ENCODE measurements at places on chromosomes 13 and 19. TPM values are rescaled to one million over a fixed set of nuclear protein-coding genes. Genes with fewer than 3 reads are reported as not detected.

- H3K27me3 ChIP-seq, result no peaks in the 10 kb centered on the region
- H3K4me3 ChIP-seq, result no peak overlapping the region
- H3K27ac ChIP-seq, result no peak overlapping the region
- DNase-seq, result no peak
- 0 out of 2 replicates have a peak, but pooled peaks cover 4% of the 10 kb centered on the region for H3K4me1 ChIP-seq
- H3K36me3 ChIP-seq, result peaks cover 46% of the 10 kb centered on the region
Observed at GRCh38 chr19:52948025-52948770, 14.5 kb downstream of the ZNF816 start.

DNA sequence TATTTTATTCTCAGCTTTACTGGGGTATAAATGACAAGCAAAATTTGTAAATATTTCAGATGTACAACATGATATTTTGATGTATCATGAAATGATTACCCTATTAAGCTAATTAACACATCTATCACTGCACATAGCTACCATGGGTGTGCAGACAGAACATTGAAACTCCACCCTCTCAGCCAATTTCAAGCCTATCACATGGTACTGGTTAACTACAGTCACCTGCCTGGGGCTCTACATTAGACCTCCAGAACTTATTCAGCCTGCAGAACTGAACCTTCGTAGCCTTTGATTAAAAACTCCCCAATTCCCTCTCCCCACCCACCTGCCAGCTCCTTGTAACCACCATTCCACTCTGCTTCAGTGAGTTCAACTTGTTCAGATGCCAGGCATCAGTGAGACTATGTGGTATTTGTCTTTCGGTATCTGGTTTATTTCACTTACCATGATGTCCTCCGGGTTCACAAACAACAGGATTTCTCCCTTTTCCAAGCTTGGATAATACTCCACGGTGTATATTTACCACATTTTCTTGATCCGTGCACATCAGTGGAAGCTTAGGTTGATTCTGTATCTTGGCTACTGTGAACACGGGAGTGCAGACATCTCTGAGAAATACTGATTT is 19.2 kb downstream of the RAB20 start:
- H3K27ac ChIP-seq, result no peak overlapping the region
- H3K4me1 ChIP-seq, result peaks cover 17% of the 10 kb centered on the region
- no peak for DNase-seq

The PTH2 gene
- total RNA-seq, result not detected

The KCTD15 gene
- total RNA-seq, result 42.0 TPM

The HCST gene
- not detected for total RNA-seq

The DDX39A gene
- 180 TPM for total RNA-seq

DNA sequence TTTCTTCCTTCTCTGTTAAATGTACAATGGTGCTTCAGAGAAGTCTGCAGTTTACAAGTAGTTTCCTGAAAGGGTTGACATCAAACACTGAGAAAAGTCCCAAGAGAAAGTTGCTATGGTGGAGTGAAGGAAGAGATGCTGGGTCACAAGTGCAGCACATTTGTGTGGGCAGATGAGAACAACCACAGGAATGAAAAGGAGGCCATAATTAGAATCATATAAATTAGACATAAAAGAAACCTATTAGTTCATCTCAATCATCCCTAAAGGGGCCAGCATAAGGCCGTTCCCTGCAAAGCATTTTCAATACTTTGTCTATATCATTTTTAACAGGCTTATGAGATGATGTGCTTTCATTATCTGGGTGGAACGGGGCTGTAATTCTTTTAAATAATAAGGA is 359.2 kb downstream of the IRS2 start:
- H3K4me3 ChIP-seq, result no peak overlapping the region
- DNase-seq, result no peak
- H3K27ac ChIP-seq, result no peak overlapping the region
- H3K36me3 ChIP-seq, result no peaks in the 10 kb centered on the region

DNA sequence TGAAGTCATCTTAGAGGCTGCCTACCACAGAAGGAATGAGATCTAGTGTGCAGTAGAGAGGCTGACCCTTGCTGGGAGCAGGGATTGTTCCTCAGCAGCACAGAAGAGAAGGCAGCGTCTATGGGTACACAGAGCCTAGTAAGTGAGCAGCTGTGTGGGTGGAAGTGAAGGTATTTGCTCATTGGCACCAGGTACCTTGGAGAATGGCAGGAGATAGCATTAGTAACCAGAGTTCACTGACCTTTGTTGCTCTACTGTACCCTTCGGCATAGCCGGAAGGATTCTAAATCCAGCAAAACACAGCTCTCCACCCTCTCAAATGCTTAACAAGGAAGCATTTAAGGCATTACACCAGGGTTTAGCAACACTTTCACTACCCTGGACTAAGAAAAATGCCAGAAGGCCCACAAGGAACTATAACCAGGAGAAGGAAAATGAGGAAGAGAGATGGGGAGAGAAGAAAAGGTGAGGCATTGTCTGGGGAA is 12.3 kb downstream of the SOX21 start:
- H3K27ac ChIP-seq, result no peak overlapping the region
- no peaks in the 10 kb centered on the region for H3K27me3 ChIP-seq
- H3K4me1 ChIP-seq, result no peaks in the 10 kb centered on the region
- no peaks in the 10 kb centered on the region for H3K36me3 ChIP-seq

The ZGLP1 gene
- 2.1 TPM for total RNA-seq

DNA sequence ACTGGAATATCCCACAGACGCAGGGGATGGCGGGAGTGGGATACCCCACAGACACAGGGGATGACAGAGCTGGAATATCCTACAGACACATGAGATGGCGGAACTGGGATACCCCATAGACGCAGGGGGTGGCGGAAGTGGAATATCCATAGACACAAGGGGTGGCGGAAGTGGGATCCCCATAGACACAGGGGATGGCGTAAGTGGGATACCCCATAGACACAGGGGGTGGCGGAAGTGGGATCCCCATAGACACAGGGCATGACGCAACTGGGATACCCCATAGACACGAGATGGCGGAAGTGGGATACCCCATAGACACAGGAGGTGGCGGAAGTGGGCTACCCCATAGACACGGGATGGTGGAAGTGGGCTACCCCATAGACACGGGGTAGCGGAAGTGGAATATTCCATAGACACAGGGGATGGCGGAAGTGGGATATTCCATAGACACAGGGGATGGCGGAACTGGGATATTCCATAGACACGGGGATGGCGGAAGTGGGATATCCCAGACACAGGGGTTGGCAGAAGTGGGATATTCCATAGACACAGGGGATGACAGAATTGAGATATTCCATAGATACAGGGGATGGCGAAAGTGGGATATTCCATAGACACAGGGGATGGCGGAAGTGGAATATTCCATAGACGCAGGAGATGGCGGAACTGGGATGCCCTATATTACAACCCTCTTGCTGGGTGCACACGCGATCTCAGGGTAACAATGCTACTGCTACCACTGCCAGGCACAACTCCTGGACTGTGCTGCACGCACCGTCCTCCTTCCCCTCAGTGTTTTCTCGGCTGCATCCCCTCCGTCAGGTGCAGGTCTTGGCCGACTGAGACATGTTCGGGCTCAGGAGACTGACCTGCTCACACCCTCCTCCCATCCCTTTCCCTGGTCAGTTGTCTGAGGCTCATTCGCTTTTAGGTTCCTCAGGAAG is 28.1 kb downstream of the ZNF787 start:
- H3K27ac ChIP-seq, result no peak overlapping the region
- H3K27me3 ChIP-seq, result no peaks in the 10 kb centered on the region
- no peak for DNase-seq
- no peaks in the 10 kb centered on the region for H3K4me1 ChIP-seq
- H3K36me3 ChIP-seq, result peaks cover 54% of the 10 kb centered on the region

The KLK10 gene
- total RNA-seq, result not detected

The CD33 gene
- total RNA-seq, result 0.35 TPM

DNA sequence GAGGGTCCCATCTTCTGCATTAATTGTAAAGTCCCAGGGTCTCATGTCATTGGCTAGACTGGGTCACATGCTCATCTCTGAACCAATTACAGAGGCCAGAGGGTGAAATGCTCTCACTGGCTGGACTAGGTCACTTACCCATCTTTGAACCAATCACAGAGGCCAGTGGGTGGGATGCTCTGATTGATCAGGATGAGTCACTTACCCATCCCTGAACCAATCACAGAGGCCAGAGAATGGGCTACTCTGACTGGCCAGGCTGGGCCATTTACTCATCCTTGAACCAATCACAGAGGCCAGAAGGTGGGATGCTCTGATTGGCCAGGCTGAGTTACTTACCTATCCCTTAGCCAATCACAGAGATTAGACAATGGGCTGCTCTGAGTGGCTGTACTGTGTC is 5.3 kb downstream of the MISP start:
- peak; percentile 55 for DNase-seq
- peaks cover 17% of the 10 kb centered on the region for H3K4me1 ChIP-seq
- H3K36me3 ChIP-seq, result no peaks in the 10 kb centered on the region
- no peaks in the 10 kb centered on the region for H3K27me3 ChIP-seq

DNA sequence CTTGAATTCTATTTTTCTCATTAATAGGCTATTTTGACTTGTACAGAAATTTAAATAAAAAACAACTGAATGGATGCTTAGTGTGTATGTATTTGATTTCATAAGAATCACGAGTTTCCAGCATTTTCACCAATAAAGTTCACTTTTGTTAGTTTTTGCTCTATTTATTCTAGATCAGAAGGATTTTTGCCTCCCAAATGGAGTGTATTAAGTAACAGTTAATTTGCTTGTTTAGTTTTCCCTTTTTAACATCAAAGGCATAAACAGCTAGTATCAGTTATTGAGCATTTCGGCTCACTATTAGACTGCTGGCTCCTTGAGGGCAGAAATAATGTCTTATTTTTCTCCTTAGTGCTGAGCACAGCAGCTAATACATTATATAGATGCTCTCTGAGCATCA is 414.1 kb downstream of the FGF9 start:
- no peak overlapping the region for H3K4me3 ChIP-seq
- H3K4me1 ChIP-seq, result no peaks in the 10 kb centered on the region
- no peaks in the 10 kb centered on the region for H3K36me3 ChIP-seq

GRCh38 chr13:109401891-109402290 is 384.5 kb downstream of the IRS2 start:
- no peaks in the 10 kb centered on the region for H3K27me3 ChIP-seq
- H3K36me3 ChIP-seq, result no peaks in the 10 kb centered on the region
- no peak overlapping the region for H3K4me3 ChIP-seq
- no peak for DNase-seq
- no peaks in the 10 kb centered on the region for H3K4me1 ChIP-seq
- no peak overlapping the region for H3K27ac ChIP-seq

The MED29 gene
- 31.9 TPM for total RNA-seq

GRCh38 chr13:29621051-29621800 is 25.7 kb upstream of the SLC7A1 start:
- no peaks in the 10 kb centered on the region for H3K36me3 ChIP-seq
- no peaks in the 10 kb centered on the region for H3K27me3 ChIP-seq
- H3K4me1 ChIP-seq, result no peaks in the 10 kb centered on the region
- DNase-seq, result no peak
- H3K4me3 ChIP-seq, result no peak overlapping the region

DNA sequence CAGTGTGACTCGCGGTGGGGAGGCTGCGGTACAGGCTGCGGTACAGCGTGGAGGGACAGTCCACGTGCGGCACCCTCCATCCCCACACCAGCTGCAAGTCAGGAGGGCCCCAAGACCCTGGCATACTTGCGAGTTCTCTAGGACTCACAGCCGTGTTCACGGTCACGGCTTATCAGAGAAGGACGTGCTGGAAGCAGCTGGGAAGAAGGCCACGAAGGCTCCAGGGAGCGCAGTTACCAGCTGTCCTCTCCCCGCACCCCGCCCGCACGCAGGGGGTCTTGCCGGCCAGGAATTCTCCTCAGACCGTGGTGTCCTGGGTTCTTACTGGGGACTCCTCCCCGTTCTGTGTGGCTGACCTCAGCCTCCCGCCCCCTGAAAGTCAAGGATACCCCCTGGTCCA is 6.2 kb downstream of the ZNF444 start:
- no peak overlapping the region for H3K27ac ChIP-seq
- no peak overlapping the region for H3K4me3 ChIP-seq
- H3K4me1 ChIP-seq, result no peaks in the 10 kb centered on the region
- DNase-seq, result no peak

The HSH2D gene
- 0.23 TPM for total RNA-seq

DNA sequence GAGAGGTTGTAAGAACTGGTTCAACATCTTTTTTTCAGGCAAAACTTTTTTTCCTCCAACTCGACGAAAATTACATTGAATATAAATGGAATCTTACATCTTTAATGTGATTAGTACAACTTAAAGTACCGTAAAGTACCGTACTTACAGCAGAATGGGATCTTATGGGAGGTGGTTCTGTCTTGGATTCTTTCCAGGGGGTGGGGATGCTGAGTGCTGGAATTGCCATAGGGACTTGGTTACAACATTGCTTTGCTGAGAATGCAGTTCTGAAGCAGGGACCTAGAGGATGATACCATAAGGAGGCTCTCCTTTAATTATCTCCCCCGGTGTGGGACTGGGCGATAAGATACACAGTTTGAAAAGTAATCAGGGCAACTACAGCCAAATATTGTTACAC is 186.4 kb downstream of the KLF5 start:
- no peaks in the 10 kb centered on the region for H3K36me3 ChIP-seq
- DNase-seq, result no peak
- H3K4me3 ChIP-seq, result no peak overlapping the region

- no peak overlapping the region for H3K27ac ChIP-seq
- no peak overlapping the region for H3K4me3 ChIP-seq
Observed at GRCh38 chr13:51659276-51660127, 75.2 kb downstream of the WDFY2 start.

The ZNF266 gene
- total RNA-seq, result 13.5 TPM

- H3K27me3 ChIP-seq, result no peaks in the 10 kb centered on the region
- DNase-seq, result no peak
- H3K4me3 ChIP-seq, result no peak overlapping the region
- H3K4me1 ChIP-seq, result no peaks in the 10 kb centered on the region
- H3K36me3 ChIP-seq, result no peaks in the 10 kb centered on the region
Observed at GRCh38 chr13:105063676-105064075, 1471.8 kb downstream of the EFNB2 start.

DNA sequence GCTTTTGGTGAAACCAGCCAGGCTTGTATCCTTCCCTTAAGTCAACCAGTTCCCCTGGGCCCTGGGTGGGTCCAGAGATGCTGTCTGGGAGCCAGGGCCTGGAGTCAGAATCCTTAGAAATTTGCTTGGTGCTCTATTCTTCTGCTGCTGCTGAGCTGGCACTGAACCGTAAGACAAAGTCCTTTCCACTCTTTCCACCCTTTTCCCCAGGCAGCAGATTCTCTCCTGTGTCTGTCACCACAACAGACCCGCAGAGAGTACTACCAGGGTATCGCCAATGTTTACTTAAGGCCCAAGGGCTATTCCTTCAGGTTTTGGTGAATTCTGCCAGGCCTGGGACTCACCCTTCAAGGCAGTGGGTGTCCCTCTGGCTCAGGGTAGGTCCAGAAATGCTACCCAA is 12.2 kb downstream of the IFT88 start:
- H3K27me3 ChIP-seq, result no peaks in the 10 kb centered on the region
- no peak overlapping the region for H3K4me3 ChIP-seq
- DNase-seq, result no peak
- no peak overlapping the region for H3K27ac ChIP-seq
- H3K4me1 ChIP-seq, result no peaks in the 10 kb centered on the region
- peaks cover 11% of the 10 kb centered on the region for H3K36me3 ChIP-seq

The LRRC25 gene
- not detected for total RNA-seq

GRCh38 chr19:28313633-28314032 is 899.3 kb downstream of the UQCRFS1 start:
- no peak for DNase-seq
- H3K4me1 ChIP-seq, result no peaks in the 10 kb centered on the region
- H3K27me3 ChIP-seq, result no peaks in the 10 kb centered on the region
- no peak overlapping the region for H3K27ac ChIP-seq
- H3K36me3 ChIP-seq, result no peaks in the 10 kb centered on the region

- no peaks in the 10 kb centered on the region for H3K36me3 ChIP-seq
- H3K4me1 ChIP-seq, result no peaks in the 10 kb centered on the region
- peaks cover 16% of the 10 kb centered on the region for H3K27me3 ChIP-seq
- H3K27ac ChIP-seq, result no peak overlapping the region
Observed at GRCh38 chr19:51138549-51138979, 3.5 kb upstream of the SIGLEC7 start.
